ENCODE measurements at places on chromosomes 5 and 9.

DNA sequence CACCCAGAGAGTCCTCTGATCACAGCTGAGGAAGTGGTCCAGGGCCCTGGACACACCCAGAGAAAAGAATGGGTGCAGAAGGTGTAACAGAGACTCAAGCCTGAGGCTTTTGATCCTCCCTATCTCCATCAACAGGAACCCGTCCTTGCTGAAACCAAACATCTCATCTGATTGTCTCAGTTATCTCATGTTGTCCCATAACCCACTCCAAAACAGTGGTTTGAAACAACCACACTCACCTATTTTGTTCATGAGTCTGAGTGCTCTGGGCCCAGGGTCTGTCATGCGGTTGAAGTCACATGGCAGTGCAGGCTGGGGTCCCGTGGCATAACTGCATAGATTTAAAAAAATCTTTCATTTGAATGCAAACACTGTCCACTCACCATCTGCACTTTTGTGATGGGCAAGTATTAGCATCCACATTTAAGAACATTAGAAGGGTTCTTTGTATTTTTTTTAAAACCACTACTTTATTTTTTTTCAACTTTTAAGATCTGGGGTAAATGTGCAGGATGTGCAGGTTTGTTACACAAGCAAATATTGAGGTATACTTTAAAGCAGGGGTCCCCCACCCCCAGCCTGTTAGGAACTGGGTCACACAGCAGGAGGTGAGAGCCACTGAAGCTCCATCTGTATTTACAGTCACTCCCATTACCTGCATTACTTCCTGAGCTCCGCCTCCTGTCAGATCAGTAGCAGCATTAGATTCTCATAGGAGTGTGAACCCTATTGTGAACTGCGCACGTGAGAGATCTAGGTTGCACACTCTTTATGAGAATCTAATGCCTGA lies 255.8 kb downstream of the ROR2 start:
- DNase-seq: no peak

GRCh38 chr5:76641514-76642120 lies 18.4 kb upstream of the F2RL2 start:
- peak; percentile 52 for DNase-seq

DNA sequence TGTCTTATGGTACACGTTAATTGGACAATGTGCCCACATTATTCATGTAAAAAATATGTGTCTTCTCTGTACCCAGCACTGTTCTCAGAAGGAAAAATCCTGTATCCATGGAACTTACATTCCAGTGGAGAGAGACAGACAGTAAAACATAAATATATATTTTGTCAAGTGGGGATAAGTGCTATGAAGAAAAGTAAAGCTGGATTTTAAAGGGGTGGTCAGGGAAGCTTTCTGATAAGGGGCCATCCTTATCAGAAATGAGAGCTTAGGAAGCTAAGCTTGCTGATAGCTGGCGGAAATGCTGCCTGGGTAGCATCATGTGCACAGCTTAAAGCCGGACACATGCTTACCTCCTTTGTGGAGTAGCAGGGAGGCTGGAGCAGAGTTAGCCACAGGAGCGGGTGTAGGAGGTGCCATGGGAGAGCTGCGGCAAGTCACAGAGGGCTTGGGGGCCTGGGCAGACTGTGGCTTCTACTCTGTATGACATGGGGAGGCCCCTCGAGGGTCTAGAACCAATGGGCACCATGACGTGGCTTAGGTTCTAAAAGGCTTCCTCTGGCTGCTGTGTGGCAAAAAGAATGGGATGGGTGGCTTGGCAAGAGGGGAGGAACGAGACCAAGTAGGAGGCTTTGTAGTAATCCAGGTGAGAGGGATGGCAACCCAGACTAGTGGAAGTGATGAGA lies 141.7 kb downstream of the FGF1 start:
- DNase-seq: no peak

DNA sequence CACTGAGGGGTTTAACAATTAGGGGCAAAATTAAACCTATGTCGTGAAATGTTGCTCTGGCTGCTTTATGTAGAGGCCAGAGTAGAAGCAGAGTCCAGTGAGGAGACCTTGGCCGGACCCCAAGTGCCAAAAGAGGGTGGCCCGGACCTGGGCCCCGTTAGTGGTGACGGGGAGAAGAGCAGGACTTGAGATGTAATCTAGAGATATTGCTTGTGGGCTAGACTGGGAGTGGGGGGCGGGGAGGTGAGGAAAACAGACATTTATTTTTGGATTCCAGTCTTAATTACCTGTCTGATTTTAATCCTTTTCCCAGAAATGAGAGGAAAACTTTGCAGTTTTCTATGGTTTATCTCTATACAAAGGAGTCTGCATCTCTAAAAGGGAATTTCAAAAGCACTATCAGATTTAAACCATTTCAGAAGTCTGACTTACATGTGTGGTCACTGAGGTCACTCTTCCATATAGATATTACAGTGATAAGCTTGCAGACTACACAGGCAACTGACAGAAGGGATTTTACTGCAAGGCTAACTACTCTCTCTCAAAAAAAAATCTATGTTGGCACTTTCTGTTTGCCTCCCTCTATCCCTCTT lies 108.1 kb downstream of the MED27 start:
- no peak for DNase-seq

DNA sequence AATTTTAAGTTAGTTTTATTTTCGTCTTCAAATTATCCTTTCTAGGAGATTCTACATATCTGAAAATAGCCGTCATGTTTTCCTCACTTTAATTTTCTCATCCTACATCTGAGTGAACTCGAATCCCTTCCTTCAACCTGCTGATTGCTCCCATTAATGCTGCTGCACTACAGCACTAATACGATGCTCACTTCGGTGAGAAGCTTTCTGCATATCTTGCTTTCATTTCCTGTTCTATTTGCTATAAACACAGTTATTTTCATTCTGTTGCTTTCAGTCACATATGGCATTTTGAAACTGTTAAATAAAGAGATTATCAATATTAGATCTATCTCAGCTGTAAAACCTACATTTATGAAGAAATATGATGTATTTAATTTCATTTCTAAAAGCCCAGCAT lies 749.2 kb downstream of the EFNA5 start:
- no peak for DNase-seq

DNA sequence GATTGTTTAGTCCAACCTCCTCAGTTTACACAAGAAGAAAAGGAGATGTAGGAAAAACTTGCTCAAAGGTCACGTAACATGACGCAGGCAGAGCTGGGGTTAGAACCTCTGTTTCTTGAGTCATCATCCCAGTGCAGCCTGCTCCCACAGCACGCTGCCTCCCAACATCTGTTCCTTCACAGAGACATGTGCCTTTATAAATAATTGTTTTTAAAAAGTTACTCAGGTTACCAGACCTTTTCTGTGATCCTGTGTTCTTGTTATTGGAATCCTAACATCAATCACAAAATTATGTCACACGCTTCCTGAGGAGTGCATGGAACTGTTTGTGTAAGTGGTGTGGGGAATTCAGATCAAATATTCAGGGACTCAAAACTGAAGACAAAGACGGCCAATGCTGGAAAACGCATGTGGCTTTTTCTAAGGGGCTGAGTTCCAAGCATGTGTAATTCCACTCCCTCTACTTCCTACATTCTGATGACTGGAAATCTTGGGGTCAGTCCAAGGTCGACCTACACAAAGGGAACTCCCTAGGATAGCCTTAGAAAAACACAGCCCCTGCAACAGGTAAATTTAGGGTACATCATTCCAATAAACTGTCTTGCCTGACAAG lies 184.3 kb downstream of the TSSK1B start:
- no peak for DNase-seq

DNA sequence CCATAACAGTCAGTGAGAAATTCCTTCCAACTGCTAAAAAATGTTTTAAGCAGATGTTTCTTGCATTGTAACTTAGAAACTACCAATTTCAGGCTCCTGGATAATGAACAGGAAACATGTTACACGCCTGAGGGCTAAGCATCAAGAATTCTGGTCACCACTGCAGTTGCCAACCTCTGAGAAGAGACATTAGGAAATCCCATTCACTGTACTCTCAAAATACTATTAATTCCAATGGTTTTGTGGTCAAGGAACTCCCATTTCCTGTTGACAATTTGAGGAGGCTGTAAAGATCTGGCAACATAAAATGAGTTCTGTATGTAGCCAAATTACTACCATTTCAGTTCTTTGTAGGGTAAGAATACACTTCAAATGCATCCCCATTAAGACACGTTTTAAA lies 456.0 kb upstream of the MEF2C start:
- no peak for DNase-seq

DNA sequence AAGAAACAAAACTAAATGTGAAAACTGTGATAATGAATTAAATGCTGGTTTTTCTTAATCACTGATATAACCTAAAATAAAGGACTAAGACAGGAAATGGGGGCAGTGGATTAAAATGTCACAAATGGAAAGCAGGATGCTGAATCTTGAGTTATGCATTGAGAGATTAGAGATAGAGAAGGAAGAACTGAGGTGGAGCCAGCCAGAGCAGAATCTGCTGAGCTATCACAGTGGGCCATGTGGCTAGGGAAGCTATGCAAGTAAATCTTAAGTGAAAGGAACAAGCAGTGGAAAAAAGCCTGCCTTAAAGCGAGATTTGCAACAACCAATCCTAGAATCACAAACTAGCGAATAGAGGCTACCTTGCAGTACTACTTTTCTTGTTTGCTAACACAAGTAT lies 188.5 kb upstream of the RASA1 start:
- DNase-seq: no peak

DNA sequence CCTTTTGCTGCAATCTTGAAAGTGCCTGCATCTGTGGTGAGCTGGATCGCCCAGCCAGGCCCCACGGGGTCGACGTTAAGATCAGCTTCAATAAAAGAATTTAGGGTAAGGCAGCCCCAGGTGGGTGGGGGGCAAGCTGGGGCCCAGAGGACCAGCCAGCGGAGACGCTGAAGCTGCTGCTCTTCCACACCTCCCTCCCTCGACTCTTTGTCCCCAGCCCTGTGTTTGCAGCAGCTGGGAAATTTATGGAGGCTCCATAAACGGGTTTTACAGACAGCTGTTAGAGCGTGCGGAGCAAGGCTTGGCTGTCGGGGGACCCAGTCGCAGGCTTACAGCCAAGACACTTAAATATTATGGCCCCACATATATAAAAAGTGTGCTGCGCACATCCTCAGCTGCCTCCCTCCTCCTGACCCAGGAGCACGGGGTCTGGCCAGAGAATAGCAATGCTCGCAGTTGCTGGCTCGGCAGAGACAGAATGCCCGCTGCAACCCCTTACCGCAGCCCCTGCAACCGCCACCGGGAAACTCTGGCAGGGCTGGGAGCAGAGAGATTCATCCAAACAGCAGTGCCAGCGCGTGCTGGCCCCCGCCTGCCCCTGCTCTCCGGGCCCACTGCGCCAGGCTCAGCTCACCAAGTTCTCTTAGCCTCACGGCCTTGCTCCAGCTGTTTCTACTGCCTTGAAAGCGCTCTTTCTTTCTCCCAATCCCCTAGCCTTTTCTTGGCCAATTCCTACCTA lies 28.4 kb upstream of the MVB12B start:
- DNase-seq: no peak
